ENCODE measurements at places on chromosomes 12 and 14.

DNA sequence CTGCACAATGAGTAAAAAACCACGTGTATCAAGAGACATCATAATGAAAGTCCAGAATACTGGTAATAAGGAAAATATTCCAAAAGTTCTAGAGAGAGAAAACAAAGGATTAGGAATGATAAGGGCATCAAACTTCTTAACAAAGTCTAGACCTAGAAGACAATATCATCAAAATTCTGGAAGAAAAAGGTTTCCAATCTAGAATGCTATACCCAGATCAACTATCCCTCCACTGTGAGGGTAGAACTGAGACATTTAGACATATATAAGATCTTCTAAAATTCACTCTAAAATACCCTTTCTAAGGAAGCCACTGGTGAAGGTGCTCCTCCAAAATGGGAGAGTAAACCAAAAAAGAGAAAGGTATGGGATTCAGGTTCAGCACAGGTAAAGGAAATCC, 2.9 kb downstream of the C1RL start:
- DNase-seq, result no peak

GRCh38 chr12:108526482-108527165, 11.5 kb downstream of the FICD start:
- DNase-seq, result no peak

DNA sequence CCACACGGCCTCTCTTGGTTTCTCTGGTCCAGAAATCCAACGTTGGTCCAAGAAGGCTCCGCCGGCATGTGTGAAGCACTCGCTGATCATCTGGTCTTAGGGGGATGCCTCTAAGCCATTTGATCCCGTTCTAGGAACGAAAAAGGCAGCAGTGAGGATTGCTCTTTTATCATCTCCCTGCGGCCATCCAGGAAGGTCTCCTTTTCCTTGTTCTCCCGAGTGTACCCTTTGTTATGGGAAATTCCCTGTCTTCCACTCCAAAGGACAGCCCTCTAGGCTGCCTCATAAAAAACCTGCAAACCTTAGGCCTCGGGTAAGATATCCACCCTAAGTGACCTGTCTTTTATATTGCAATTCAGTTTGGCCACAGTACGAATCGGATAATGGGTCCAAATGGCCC, 85.8 kb downstream of the TMTC3 start:
- DNase-seq, result no peak

GRCh38 chr12:104651811-104652210, 195.1 kb downstream of the CHST11 start:
- DNase-seq, result no peak

DNA sequence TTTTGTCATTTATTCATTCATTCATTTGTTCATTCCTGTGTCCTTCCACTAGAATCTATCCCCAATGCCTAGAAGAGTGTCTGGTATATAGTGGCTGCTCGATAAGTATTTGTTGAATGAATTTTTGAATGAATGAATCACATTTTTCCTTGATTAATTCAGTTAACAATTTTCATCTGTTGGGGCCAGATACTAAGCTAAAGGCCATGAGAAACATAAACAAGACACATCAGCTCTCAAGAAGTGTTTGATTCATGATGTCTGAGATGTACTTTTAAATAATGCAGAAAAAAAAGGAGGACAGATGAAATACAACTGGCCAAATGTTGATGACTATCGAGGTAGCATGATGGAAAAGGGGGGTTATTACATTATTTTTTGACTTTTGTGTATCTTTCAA, 48.1 kb upstream of the TMED10 start:
- DNase-seq, result no peak

GRCh38 chr12:52321418-52321817, 220 bp upstream of the KRT83 start:
- no peak for DNase-seq

Measured in stimulated activated CD4-positive, alpha-beta T cell treated with anti-CD3 and anti-CD28 coated beads, Interleukin-2, amount 100 ng/mL, for 48 hours (primary cell).